ENCODE measurements at places on chromosomes 3 and 15.

DNA sequence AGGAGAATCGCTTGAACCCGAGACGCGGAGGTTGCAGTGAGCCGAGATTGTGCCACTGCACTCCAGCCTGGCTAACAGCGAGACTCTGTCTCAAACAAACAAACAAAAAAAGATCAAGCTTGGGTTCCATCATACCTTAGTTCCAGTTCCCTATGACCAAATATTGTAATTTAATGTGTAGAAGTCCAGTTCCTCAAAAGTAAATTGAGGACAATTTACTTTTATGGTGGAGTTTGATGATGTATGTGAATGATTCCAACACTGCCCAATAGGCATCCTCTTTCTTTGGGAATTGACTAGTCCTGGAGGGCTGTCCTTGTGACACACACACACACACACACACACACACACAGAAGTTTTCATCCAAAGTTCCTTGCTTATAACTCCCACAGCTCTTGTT is 2.8 kb upstream of the PKM start:
- DNase-seq, result no peak

- DNase-seq, result no peak
Measured at GRCh38 chr3:78517965-78518364, 1249.8 kb downstream of the ROBO1 start.

GRCh38 chr3:42516443-42516842 is 14.0 kb downstream of the VIPR1 start:
- no peak for DNase-seq

GRCh38 chr3:9339761-9340471 is 22.9 kb upstream of the THUMPD3 start:
- no peak for DNase-seq

GRCh38 chr3:193210618-193211017 is 30.4 kb upstream of the PLAAT1 start:
- no peak for DNase-seq

GRCh38 chr3:194869482-194870169 is 183.9 kb downstream of the FAM43A start:
- DNase-seq, result no peak

DNA sequence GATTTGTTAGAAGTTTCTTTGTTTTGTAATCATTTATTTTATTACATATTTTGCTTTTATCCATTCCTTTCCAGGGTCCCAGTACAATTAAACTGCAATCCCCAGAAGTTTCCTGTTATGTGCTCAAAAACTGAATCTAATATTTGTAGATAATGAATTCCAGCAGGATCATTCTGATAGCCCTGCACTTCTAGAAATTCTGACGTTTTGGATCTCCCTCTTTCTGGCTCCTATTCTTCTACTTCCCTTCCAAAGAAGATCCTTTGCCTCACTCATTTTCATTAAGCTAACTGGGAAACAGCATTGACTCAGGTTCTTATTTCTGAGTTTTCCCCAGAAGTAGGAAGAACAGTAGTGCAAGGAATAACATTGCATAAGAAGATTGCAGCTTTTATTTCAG is 9.9 kb downstream of the P3H2 start:
- DNase-seq, result no peak

- DNase-seq, result no peak
Measured at GRCh38 chr15:78406016-78406585, 31.9 kb upstream of the IREB2 start.

GRCh38 chr15:66725464-66725785 is 23.4 kb downstream of the SMAD6 start:
- no peak for DNase-seq

- DNase-seq, result no peak
Measured at GRCh38 chr3:74331711-74332110, 282.7 kb downstream of the CNTN3 start.

GRCh38 chr15:96070636-96071035 is 259.9 kb upstream of the NR2F2 start:
- no peak for DNase-seq

DNA sequence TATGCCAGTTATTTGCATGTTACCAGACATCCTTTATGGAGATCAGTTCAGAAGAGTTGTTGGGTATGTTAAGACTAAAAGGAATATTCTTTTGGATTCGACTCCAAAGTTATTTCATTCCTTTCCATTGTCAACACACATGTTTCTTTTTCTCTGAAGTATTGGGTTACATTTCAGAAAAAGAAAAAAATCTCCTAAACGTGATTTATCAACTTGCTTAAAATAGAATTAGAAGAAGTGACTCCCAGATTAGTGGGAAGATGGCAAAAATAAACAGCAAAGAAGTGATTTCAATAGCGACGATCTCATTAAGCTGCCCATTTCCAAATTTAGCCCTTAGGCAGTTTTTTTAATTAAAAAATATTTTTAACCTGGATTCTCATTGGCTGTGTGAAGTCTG is 85.4 kb downstream of the TIGIT start:
- DNase-seq, result no peak

DNA sequence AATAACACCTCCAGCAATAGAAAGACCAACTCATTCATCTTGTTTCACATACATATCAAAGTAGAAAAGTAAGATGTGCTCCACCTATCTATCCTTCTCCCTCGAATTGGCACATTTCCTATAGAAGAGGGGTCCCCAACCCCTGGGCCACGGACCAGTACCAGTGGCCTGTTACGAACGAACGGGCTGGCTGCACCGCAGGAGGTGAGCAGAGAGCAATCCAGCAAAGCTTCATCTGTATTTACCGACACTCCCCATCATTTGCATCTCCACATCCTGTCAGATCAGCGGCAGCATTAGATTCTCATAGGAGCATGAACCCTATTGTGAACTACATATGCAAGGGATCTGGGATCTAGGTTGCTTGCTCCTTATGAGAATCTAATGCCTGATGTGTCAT is 95.0 kb upstream of the CGNL1 start:
- DNase-seq, result no peak

DNA sequence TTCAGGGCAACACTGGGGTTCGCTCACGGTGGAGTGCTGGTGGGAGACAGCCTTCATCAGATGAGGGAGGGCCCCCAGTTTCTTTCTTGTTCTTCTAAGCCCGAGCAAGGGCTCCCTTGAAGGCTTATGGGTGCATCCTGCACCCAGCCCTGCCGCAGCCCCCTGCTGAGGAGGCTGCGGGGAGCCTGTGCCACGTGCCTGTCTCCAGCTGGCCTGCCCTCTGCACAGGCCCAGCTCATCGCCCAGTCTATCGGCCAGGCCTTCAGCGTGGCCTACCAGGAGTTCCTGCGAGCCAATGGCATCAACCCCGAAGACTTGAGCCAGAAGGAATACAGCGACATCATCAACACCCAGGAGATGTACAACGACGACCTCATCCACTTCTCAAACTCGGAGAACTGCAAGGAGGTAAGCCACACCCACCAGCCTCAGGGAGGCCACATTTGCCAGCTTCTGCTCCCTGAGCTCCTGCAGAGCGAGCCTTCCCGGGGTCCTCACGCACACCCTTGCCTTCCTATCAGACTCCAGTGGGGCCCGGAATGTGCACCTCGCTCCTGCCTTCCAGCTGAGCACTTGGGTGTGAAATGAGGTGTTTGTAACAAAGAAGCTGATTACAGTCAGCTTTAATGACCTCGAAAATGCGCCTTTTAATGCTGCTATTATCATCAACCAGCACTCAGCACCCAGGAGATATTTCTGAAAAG is 164.3 kb downstream of the NSMCE3 start:
- DNase-seq, result no peak

- DNase-seq, result no peak
Measured at GRCh38 chr3:51929420-51930003, 12.2 kb downstream of the RRP9 start.

GRCh38 chr3:186308549-186308948 is 53.5 kb downstream of the DGKG start:
- DNase-seq, result no peak

GRCh38 chr3:120649830-120650233 is 32.2 kb downstream of the HGD start:
- DNase-seq, result no peak

GRCh38 chr3:159187706-159188105 is 385.9 kb downstream of the MFSD1 start:
- DNase-seq, result no peak

GRCh38 chr15:94576889-94577533 is 345.6 kb downstream of the MCTP2 start:
- no peak for DNase-seq

DNA sequence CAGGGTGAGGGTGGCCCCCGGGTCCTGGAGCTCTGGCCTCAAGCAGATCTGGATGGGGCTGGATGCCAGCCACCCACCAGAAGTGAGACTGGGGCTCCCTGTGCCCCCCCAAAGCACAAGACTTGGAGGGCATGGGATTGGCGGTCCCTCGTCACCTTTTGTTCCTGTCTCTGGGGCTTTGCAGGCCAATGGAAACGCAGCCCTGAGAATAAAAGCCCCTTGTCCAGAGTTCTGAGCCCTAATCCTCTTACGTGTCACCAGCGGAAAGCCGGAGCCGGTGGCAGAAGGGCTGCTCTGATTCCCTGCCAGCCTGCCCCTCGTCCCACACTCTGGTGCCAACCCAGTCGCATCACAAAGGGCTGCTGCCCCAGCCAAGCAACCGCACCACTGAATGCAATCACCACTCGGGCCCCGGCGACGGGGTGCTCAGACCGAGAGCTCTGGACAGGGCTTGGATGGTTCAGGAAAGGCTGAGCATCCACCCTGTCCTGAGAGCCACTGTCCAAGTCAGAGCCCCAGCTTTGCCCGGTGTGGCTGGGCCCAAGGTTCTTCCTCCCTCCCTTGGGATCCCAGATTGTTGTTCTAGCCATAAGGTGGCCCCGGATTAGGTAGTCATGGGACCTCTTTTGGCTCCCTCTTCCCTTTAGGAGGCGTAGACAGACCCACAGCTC is 22.8 kb upstream of the ELP6 start:
- DNase-seq, result no peak

DNA sequence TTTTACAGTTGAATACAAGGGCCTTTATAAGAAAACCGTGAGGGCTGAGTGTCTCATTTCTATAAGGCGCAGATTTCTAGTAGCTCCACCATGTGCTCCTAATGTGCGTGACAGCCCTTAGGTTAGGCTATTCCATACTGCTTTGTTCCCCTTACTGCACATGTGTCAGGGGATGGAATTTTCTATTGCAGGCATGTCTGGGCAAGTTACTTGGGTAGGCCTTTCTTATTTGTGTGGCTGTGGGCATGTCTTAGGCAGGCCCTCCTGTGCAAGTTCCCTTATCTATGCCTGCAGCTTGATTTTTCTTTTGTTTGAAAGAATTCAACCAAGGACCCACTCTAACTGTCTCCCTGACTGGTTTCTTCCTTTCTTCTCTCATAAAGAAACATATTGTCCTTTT is 434.2 kb upstream of the CNTN3 start:
- DNase-seq, result no peak

DNA sequence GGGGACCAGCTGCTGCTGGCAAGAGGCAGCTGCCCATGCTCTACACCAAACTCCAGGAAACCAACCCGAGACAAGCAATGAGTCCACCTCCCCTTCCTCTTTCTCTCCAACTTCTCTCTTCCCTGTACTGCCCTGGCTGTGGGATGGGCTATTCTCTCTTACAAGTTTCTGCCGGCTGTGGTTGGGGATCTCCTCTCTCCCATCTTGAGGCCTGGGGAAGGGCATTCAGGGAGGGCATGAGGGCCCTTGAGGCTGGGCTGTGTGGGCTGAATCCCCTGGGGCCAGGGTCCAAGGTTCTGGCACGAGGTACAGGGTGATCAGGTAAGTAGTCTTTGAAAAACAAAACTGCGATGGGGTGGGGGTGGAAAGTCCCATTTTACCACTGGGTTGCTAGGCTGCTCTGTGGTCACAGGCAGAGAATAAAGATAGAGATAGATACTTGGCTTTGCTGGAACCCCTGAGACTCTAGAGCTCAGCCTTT is 32.3 kb upstream of the CTSH start:
- DNase-seq, result no peak

- no peak for DNase-seq
Measured at GRCh38 chr15:81865850-81866537, 179.8 kb downstream of the MEX3B start.

DNA sequence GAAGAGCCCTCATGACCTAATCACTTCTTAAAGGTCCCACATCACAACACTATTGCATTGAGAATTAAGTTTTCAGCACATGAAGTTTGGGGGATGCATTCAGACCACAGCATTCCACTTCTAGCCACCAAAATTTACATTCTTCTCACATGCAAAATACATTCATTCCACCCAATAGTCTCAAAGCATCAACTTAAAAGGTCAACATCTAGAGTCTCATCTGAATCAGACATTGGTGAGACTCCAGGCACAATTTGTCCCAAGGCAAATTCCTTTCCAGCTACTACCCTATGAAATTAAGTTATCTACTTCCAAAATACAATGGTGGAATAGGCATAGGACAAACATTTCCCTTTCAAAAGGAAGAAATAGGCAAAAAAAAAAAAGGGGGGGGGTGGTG is 64.9 kb downstream of the PLSCR2 start:
- DNase-seq, result no peak

DNA sequence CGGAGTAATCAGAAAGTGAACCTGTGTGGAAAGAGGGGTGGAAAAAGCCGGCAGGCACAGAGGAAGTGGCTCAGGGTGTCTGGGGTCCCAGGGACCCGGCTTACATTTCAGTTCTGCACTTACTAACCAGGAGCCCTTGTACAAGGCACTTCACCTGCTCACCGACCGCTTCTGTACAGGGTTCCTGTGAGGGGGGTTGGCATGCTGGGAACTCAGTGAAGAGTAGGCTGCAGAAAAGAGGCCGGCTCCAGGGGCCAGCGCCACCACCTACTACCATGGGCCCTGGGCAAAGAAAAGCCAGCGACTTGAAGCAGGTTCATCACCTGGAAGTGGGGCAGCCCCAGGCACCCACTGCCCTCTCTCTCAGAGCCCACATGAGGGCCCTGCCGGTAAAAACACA is 6.2 kb downstream of the STIMATE start:
- no peak for DNase-seq

DNA sequence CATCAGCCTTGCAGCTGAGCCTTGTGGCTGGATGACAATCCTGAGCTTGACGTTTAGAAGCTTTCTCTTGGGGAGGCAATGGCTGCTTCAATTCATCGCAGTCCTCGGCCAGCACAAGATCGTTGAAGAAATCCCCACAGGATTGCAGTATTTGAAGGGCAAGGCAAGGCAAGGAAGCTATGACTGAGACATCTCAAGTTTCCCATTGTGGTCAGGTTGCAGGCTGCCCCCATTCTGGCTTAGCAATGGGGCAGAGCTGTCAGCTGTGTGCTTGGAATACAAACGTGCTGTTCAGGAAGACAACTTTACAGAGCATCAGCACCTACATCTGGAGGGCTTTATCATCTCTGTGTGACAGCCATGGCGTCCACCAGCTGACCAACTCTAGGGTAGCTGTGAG is 275.9 kb upstream of the TBL1XR1 start:
- no peak for DNase-seq

DNA sequence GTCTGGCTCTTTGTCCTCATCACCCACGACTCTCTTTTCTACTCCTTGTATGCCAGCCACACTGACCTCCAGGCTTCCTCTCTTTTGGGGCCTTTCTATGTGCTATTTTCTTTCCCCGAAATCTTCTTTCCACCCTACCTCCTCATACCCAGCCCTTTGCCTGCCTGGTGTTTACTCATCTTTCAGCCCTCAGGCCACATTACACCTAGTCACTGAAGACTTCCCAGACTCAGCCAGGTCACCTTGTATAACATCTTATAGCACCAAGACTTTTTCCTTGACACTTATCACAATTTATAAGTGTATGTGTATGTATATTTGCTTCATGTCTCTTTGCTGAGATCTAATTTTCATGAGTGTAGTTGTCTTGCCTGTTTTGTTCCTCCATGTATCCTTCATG is 396.4 kb downstream of the NLGN1 start:
- DNase-seq, result no peak

All from stimulated activated CD4-positive, alpha-beta T cell treated with anti-CD3 and anti-CD28 coated beads, Interleukin-4, amount 100 ng/mL, for 4 hours (primary cell).